ENCODE measurements at places on chromosomes 12 and 14. TPM values are rescaled to one million over a fixed set of nuclear protein-coding genes. Genes with fewer than 3 reads are reported as not detected.
A peak's percentile ranks its signal among the peaks of the same experiment; 100 is the strongest.

Gene COX8C
- polyA plus RNA-seq, result not detected

Gene CARMIL3
- 0.93 TPM for polyA plus RNA-seq

DNA sequence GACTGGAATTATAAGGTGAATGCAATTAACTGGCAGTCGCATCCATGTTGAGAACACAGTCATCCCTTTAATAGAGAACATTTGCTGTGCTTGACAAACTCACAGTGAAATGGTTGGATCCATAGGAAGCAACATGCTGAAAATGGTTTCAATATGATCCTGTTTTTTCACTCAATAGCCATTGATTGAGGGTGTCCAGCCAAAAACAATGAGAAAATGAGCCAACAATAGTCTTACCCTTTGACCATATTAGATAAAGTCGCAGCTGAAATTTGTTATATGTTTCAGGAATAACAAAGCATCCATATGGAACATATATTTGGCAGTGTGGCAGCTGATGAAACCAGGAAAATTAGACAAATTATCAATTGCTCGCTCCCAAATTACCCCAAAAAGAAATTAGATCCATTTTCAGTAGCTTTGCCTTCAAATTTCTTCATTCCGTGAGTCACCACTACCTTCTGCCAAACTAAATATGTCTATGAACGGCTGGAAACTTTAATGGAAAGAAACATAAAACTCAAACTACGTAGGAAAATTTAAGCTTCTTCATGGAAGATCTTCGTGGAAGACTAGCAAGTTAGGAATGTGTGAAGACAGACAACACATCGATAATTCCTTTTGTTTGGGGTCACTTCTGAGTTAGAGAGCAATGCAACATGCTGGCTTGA is 17.4 kb downstream of the IGF1 start:
- DNase-seq, result no peak

DNA sequence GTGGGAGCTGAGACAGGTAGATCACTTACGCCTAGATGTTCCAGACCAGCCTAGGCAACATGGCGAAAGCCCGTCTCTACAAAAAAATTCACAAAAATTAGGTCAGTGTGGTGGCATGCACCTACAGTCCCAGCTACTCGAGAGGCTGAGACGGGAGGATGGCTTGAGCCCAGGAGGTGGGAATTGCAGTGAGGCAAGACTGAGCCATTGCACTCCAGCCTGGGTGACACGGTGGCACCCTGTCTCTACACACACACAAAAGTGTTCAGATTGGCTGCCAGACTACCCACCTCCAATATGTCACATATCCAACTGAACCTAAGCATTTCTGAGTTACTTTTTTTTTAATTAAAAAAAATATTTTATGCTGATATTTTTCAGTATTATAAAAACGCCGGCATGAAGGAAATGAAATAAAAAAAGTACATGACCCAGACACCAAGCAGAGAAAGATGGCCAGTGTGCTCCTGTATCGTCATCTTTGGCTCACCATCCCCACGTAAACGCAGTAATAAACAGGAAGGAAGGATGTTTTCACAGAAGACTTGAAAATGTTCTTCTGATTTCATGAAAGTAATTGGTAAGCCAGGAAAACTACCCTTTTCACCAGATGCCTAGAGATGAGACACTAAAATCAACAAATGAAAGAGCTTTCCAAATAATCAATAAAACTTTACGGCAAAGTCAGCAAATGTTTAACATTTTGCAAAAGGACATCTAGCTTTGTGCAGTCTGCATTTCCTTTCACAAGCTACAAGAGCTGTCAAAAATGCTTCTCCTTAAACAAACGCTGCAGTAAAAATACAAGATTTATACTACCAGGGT is 26.4 kb downstream of the CDC42BPB start:
- DNase-seq, result no peak

DNA sequence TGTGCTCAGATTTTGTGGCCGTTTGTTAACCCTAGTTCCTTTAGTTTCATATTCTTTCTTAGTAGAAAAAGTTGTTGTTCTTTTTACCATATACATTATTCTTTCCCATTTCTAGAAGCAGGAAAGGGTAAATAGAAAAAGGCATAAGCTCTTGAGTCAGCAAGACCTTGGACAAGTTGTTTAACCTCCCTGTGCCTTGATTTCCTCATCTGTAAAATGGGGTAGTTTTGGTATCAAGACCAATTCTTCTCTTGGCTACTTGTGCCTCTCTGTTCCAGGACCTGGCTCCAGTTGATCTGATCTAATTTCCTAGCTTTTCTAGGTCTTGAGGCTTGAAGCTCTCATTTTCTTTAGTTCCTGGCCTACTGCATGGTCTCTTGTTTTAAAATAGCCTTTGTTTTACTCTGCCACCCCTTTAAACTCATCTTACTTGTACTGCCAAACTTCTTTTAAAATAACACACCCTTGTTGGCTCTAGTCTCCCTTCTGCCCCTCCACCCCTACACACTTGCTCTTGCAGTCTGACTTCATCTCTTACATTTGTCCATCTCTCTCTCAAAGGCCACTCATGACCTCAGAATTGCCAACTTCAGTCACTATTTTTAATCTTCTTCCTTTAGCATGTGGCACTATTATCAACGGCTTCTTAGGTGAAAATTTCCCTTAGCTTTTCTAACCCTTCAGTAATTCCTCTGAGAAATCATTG is 143.7 kb downstream of the TTLL5 start:
- DNase-seq, result no peak

GRCh38 chr12:55797068-55797467 is 20.5 kb downstream of the SARNP start:
- DNase-seq, result peak; percentile 31

- peak; percentile 93 for DNase-seq
Observed at GRCh38 chr12:89386138-89386537, 33.8 kb upstream of the DUSP6 start.

DNA sequence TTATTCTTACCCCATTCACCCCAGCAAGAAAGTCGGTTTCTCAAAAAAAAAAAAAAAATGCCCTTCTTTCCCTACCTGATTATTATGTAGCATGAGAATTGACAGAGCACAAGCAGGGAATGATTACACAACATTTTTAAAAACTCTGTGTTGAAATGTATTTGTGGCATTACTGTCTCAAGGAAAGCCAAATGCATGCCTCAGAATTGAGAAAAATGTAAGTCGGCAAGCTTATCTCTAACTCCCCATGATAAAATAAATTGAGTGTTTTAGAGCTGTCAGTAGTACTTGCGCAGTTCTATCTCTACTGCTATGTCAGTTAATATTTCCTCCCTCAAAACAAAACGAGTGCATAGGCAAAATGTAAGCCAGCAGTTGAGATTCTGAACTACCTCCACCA is 25.7 kb downstream of the ANO4 start:
- DNase-seq, result no peak

Gene GDF11
- polyA plus RNA-seq, result 4.2 TPM

Data from small intestine (tissue), 16 donors.